ENCODE measurements at places on chromosomes 6 and 20. TPM values are rescaled to one million over a fixed set of nuclear protein-coding genes. Genes with fewer than 3 reads are reported as not detected.

Gene SLC35F1
- polyA plus RNA-seq = not detected

DNA sequence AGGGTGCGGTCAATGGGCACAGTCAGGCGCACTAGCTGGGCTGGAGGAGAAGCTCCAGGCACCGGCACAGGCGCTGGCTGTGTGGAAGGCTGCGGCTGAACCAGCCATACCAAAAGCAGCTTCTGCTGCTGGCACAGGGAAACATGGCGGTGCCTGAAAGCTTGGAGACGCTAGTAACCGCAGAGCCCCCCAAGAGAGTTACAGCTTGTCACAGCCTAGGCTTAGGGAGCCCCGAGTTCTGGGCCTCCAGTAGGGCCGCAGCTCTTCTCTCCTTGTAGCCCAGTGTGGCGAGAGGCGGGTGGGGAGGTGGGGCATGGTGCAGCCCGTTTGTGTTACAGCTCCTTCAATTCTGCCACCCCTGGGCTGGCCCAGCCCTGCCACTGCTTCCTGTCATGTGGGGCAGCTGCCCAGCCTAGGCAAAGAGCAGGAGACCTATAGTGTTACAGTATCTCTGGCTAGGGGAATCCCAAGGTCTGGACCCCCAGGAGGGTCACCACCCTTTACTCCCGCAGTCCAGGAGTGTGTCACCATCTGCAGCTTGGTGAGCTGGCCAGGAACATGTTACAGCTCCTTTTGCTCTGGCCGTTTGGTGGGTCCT, 58.6 kb upstream of the MANEA start:
- DNase-seq = no peak

Gene OPRM1
- polyA plus RNA-seq = not detected

Gene KCNK17
- polyA plus RNA-seq = not detected

DNA sequence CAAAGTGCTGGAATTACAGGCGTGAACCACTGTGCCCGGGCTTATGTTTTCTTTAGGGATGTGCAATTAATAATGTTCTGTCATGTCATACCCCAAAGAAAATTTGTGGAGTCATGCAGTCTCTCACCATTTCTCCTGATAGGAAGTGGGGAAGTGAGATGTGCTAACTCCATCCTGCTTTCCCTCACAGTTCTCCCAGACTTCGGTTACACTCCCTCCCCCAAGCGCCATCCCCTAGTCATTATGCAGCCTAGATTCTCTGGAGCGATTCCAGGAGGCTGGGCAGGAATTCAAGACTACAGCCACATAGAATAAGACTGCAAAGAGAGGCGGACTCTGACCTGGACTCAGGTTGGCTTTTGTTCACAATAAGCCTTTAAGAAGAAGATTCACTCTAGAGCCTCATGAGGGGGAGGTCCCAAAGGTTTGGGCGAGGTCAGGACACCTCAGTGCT, 271.4 kb downstream of the ALDH8A1 start:
- no peak for DNase-seq

Gene LHFPL5
- polyA plus RNA-seq = not detected

Gene TNFRSF6B
- 461 TPM for polyA plus RNA-seq

- DNase-seq = no peak
Measured at GRCh38 chr6:143969077-143969476, 39.0 kb downstream of the PLAGL1 start.

DNA sequence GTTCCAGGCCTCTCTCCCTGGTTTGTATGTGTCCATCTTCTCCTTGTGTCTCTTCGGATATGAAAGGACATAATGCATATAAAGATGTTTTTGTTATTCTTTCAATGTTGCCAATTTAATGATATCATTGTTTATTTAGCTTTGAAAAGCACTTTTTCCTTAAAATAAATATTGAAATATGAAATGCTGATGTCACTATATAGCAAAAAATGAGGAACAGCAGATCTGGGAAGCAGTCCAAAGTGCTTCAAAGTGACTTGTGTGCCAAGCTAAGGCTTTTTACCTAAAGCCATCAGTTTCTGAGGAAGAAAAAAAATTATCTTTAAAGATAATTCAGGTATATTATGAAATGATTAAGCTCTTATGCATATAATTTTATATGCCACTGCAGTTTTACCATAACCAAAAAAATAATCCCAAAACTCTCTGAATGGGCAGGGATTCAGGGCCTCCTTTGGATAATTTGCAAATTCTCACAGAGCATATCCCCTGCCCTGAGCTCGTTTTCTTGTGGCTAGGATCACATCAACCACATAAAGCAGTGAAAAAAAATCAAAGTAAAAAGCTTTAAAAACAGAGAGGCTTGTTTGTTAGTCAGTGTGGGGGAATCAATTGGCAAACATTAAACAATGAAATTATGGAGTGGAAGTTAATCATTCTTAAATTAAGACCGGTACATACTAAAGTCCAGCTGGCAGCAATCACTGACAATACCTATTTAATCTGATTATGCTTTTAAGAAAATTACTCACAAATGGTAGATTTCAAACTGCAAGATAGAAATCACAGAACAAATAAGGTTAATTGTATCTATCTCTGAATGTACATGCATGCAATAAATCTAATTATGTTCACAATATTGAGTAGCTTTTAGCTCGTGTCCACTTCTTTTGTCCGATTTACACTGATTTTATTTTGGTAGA, 1027.9 kb upstream of the ADGRB3 start:
- no peak for DNase-seq

DNA sequence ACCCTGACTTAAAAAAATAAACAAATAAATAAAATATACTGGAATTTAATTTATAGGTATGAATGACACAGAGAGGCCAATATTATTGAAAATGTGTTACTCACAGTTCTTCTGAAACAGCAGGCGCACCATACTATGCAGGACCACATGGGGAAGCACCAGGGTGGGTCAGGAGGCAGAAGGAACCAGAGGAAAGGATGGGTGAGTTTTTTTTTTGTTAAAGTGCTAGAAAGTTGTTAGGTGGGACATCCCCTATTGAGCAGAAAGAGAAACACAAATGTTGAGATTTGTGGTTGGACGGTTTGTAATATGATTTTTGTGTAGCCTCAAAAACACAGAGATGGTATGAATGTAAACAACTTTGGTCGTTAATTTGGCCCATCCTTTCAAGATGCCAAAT, 26.0 kb downstream of the PTPRA start:
- no peak for DNase-seq

Gene CLVS2
- not detected for polyA plus RNA-seq

DNA sequence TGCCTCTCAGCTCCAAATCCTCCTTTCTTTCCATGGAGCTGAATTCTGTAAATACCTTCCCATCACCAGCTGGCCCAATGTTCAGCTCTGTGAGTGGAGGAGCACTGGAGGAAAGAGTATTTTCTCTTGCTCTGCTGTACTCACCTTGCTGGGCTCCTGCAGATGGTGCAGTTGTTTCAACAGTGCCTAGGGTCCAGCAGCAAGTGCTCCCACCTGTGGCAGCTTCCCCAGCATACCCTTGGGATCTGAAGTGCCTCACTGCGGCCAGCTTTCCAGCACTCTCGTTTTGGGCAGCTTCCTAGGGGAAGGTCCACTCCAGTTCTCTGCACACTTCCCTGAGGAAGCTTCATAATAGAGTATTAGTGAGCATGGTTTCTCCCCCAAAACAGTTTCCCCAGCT, 170.9 kb downstream of the ARHGAP18 start:
- no peak for DNase-seq

Gene SALL4
- not detected for polyA plus RNA-seq

Gene TAF11
- 16.4 TPM for polyA plus RNA-seq

Gene PSORS1C1
- polyA plus RNA-seq = 3.3 TPM

Gene SYCP2L
- 0.28 TPM for polyA plus RNA-seq

Gene MCHR2
- polyA plus RNA-seq = not detected

GRCh38 chr20:44837946-44838345, 27.6 kb upstream of the RIMS4 start:
- DNase-seq = no peak

DNA sequence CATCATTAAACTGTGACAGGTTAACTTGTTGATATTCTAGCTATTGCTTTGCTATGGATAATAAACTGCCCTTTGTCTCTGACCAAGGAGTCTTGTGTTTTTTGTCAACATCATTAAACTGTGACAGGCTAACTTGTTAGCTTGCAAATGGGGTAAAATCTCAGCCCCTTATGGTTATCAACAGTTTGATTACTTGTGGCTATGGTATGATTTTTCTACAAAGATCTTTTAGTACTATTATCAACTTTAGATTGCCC, 35.9 kb downstream of the SLC2A12 start:
- DNase-seq = no peak

Gene SRMS
- 0.16 TPM for polyA plus RNA-seq

- DNase-seq = no peak
Measured at GRCh38 chr6:38322138-38322537, 317.6 kb downstream of the BTBD9 start.

DNA sequence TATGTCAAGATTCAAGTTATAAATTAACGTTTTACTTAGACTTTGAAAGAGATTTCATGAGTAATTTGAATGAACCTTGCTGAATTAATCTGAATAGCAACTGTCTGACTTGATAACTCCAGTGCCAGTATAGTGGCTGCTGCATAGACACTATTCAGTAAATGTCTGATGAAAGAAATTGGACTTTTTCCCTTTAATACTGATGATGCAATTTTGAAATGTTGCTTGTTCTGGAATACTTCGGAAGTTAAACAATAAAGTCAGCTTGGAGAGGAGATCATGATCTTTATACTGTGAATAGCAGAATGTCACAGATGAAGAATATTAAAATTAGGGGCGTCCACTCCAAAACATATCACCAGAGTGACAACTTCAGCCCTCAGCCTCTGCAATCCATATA, 3.6 kb upstream of the PGBD1 start:
- no peak for DNase-seq

DNA sequence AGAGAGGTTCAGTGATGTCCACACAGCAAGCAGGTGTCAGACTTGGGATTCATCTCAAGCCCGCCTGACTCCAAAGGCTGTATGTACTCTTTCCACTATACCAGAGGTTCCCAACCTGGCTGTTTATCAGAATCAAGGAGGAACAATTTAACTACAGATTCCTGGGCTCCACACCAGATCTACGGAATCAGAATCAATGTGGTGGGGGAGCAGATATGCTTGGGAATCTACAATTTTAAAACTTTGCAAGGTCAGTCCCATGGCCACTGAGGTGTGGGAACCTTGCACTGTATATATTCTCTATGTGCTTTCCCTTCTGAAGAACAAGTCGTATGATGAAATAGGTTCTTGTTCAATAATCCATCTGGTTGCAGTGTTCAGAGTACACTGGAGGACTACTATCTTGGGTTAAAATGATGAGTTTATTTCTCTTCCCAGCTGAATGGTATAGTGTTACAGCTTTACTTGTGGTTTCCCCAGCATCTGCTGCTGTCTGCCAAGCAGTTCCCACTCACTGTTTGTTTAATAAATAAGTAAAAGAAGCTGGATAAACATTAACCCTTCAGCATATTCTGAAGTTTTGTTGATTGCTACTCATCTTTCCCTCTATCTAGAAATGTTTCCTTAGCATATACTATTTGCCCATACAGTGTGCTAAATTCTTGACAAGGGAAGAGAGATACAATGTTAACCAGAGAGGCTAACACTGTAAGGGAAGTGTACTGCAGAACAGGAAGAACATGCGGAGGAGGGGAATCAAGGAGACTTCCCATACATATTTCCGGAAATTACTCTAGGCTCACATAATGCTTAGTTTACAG, 9.9 kb downstream of the TTI1 start:
- no peak for DNase-seq

Gene VSX1
- polyA plus RNA-seq = not detected

Gene MCM8
- polyA plus RNA-seq = 6.9 TPM

Gene PSORS1C2
- not detected for polyA plus RNA-seq

Gene BTN2A1
- polyA plus RNA-seq = 9.0 TPM

DNA sequence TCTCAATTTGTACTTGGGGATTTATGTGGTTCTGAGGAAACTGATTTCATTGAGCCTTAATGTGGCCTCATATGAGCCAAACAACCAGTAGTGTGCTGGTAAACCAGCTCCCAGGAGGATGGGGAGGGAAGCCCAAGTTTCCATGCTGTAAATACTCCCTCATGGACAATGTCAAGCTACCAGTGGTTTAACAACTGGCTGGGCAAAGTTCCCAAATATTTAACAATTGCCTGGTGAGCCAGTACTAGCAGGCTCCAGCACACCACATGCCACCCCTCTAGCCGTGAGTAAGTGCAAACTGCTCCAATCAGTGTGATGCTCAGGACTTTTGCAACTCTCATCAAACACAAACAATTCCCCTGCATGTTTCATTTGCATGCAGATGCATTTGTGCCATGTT, 19.2 kb upstream of the CDKN1A start:
- DNase-seq = peak; percentile 75

Gene SLC22A23
- polyA plus RNA-seq = 5.8 TPM

GRCh38 chr6:63634630-63635029, 972 bp upstream of the PHF3 start:
- DNase-seq = no peak

- peak; percentile 38 for DNase-seq
Measured at GRCh38 chr6:41122373-41122772, 31.8 kb downstream of the TREML1 start.

Gene DEFB126
- polyA plus RNA-seq = not detected

DNA sequence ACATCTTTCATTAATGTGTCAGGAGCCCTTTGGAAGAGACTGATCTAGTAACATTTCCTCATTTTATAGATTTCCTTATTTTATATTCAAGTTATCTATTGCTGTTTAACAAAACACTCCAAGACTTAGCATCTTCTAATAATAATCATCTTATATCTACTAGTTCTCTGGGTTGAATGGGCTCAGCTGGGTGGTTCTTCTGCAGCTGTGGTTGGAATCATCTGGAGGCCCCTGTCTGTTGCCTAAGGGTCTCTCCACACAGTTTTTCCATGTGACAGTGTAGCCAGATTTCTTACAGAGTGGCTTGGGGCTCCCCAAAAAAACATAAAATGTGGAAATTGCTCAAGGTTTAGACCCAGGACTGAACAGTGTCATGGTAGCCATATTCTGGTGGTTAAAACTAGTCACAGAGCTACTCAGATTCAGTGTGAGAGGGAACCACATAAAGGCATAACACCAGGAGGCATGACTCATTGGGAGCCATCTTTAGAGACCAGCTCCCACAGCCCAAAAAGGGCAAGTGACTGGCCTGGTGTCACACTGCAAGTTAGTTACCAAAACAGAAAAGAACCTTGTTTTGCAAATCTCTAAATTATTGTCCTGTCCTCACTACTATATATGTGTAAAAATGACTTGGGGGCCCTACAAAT, 11.5 kb downstream of the SLC2A10 start:
- DNase-seq = no peak

- no peak for DNase-seq
Measured at GRCh38 chr6:132456700-132457143, 55.4 kb upstream of the MOXD1 start.

Gene TMEM74B
- 0.67 TPM for polyA plus RNA-seq

GRCh38 chr6:84525907-84526306, 238.5 kb downstream of the TBX18 start:
- no peak for DNase-seq

GRCh38 chr20:12203981-12204380, 286.3 kb downstream of the BTBD3 start:
- no peak for DNase-seq

Gene NMBR
- polyA plus RNA-seq = 0.03 TPM

- peak; percentile 38 for DNase-seq
Measured at GRCh38 chr6:8321671-8322404, 113.5 kb downstream of the SLC35B3 start.

GRCh38 chr6:38018755-38019165, 199.2 kb downstream of the ZFAND3 start:
- DNase-seq = no peak
